ENCODE measurements at places on chromosomes 16 and 17. TPM values are rescaled to one million over a fixed set of nuclear protein-coding genes. Genes with fewer than 3 reads are reported as not detected.

Gene WNT3
- total RNA-seq = 0.65 TPM

Gene OR3A2
- not detected for total RNA-seq

Gene TEKT5
- total RNA-seq = not detected

Gene CHD9NB
- total RNA-seq = 2.2 TPM

Gene RSAD1
- total RNA-seq = 27.3 TPM

Gene CRYBA1
- total RNA-seq = not detected

Gene TMEM235
- not detected for total RNA-seq

Gene UTP18
- total RNA-seq = 42.7 TPM

All from smooth muscle cell of the umbilical artery (primary cell).